ENCODE measurements at places on chromosomes 16 and 17. TPM values are rescaled to one million over a fixed set of nuclear protein-coding genes. Genes with fewer than 3 reads are reported as not detected.

Gene PPP1R27
- total RNA-seq = not detected

Gene NDE1
- 35.3 TPM for total RNA-seq

Gene C17orf78
- total RNA-seq = not detected

Gene KRT36
- not detected for total RNA-seq

Gene NPIPB4
- total RNA-seq = 129 TPM

Gene LGALS9
- 349 TPM for total RNA-seq

Gene NPIPB6
- not detected for total RNA-seq

Gene TP53TG3
- not detected for total RNA-seq

- DNase-seq = no peak
- H3K36me3 ChIP-seq = no peaks in the 10 kb centered on the region
- no peak overlapping the region for H3K4me3 ChIP-seq
Observed at GRCh38 chr16:88390735-88391134, 8.0 kb downstream of the ZNF469 start.

- no peak overlapping the region for H3K4me3 ChIP-seq
- no peaks in the 10 kb centered on the region for H3K4me1 ChIP-seq
- H3K27me3 ChIP-seq = peaks cover under 1% of the 10 kb centered on the region
- DNase-seq = no peak
Observed at GRCh38 chr17:34117811-34118210, 137.3 kb upstream of the CCL2 start.

DNA sequence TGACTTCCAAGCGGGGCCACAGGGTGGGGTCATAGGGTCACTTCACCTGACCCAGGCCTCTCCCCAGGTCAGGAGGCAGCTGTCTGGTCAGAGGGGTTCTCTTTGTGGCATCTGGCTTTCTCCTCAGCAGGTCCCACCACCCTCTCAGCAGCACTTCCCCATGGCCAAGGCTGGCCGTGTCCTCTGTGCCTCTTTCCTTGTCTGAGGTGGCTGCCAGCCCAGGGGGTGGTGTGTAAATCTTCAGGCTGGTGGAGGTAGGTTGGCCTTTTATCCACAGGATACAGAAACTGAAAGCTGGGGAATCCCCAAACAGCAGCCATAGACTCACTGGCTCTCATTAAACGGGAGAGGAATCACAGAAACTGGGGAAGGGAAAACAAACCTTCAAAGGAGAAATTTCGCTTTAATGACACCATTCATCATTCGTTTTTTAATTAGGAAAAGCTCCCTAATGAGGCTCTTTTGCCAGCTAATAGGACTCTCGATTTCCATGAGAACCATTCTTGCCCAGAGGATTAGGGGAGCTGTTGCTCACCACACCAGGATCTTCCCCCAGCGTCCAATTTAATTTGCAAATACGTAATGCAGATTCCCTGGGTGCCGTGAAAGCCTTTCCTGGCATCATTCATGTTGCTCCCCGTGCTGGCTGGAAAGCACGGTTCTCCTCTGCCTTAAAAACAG, 18.0 kb downstream of the C17orf75 start:
- no peak overlapping the region for H3K27ac ChIP-seq
- DNase-seq = no peak
- no peaks in the 10 kb centered on the region for H3K27me3 ChIP-seq
- H3K4me3 ChIP-seq = peak overlapping the region; percentile 38
- H3K4me1 ChIP-seq = peaks cover 7% of the 10 kb centered on the region

GRCh38 chr17:44207743-44208142, 8.1 kb upstream of the ATXN7L3 start:
- no peak overlapping the region for H3K27ac ChIP-seq
- peaks cover 28% of the 10 kb centered on the region for H3K4me1 ChIP-seq
- peaks cover 62% of the 10 kb centered on the region for H3K36me3 ChIP-seq
- no peak overlapping the region for H3K4me3 ChIP-seq

DNA sequence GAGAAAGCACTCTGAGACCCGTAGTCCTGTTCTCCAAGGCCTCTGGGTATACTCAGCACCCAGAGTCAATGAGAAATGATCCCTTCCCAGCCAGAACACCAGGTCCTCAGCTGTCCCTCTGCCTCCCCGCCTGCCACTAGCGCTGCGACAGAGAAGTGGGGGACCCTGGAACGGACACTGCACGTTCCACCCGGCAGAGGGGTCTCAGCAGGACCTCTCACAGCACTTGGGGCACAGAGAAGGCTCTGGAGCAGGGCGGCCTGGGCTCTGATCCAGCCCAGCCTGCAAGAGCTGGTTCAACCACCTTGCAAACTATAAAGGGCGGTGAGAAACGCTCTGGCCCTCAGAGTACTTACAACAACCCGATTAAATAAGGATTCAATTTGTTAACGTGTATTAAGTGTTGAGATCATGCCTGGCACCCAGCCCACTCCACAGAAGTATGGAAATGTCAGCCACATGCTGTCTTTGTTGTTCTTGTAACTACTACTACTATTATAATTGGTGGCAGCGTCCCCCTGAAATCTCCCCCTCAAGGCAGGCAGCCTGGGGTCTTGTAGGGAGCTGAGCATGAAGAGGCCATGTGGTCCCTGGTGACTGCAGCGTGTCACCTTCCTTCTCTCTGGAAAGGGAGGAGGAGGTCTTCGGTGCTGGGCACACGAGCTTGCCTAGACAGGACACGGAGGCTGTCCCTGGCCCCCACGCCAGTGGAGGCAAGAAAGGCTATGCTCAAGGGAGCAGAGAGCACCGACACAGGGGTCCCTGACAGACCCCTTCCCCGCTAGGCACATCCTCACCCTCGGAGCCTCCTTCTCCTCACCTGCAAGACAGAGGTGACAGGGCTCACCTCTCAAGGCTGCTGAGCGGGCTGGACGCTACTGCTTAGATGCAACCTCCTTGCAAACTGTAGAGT, 2.4 kb downstream of the OSGIN1 start:
- no peak overlapping the region for H3K4me3 ChIP-seq
- no peak for DNase-seq
- peaks cover 28% of the 10 kb centered on the region for H3K4me1 ChIP-seq
- peaks cover 21% of the 10 kb centered on the region for H3K36me3 ChIP-seq
- peak overlapping the region; percentile 92 for H3K27ac ChIP-seq

DNA sequence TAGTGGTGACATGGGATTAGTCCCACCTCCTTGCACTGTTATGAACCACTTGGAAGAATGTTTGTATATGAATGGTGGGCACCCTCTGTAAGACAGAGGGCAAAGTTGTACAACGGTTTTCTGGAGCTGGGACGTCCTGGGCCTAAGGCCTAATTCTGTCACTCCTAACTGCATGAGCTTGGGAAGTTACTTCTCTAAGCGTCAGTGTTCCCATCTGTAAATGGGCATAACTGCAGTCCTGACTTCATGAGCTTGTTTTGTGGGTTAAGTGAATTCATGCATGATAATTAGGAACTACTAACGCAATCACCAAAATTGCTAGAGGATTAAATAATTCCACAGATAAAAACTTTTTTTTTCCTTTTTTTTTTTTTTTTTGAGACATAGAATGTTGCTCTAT, 1.8 kb downstream of the TBC1D16 start:
- H3K36me3 ChIP-seq = no peaks in the 10 kb centered on the region
- no peak overlapping the region for H3K4me3 ChIP-seq
- H3K4me1 ChIP-seq = peaks cover 37% of the 10 kb centered on the region
- H3K27ac ChIP-seq = no peak overlapping the region
- no peak for DNase-seq
- no peaks in the 10 kb centered on the region for H3K27me3 ChIP-seq

GRCh38 chr16:22325598-22326368, 28.6 kb downstream of the POLR3E start:
- peaks cover 6% of the 10 kb centered on the region for H3K4me1 ChIP-seq
- no peak overlapping the region for H3K27ac ChIP-seq
- no peak for DNase-seq
- H3K27me3 ChIP-seq = no peaks in the 10 kb centered on the region
- H3K4me3 ChIP-seq = no peak overlapping the region

- H3K4me1 ChIP-seq = peaks cover 23% of the 10 kb centered on the region
- H3K27ac ChIP-seq = peak within 1 kb of the TSS; percentile 89
- no peaks in the 10 kb centered on the region for H3K27me3 ChIP-seq
- peak; percentile 92 for DNase-seq
Observed at GRCh38 chr17:17496189-17497064, at the start of gene RASD1. Gene RASD1 (minus strand): TSS chr17:17496395. CDS start chr17:17496181, 214 bp downstream.

GRCh38 chr17:38969281-38969680, 2.1 kb upstream of the FBXO47 start:
- no peaks in the 10 kb centered on the region for H3K27me3 ChIP-seq
- DNase-seq = no peak
- no peaks in the 10 kb centered on the region for H3K4me1 ChIP-seq
- H3K36me3 ChIP-seq = no peaks in the 10 kb centered on the region
- no peak overlapping the region for H3K27ac ChIP-seq
- no peak overlapping the region for H3K4me3 ChIP-seq

- peak overlapping the region; percentile 38 for H3K27ac ChIP-seq
- no peaks in the 10 kb centered on the region for H3K27me3 ChIP-seq
- H3K4me1 ChIP-seq = peaks cover 48% of the 10 kb centered on the region
- H3K4me3 ChIP-seq = no peak overlapping the region
Observed at GRCh38 chr16:4097826-4098240, 18.4 kb downstream of the ADCY9 start.

GRCh38 chr17:59572301-59572924, 7.0 kb downstream of the DHX40 start:
- no peaks in the 10 kb centered on the region for H3K27me3 ChIP-seq
- peaks cover 32% of the 10 kb centered on the region for H3K36me3 ChIP-seq
- H3K27ac ChIP-seq = no peak overlapping the region
- no peak for DNase-seq
- no peak overlapping the region for H3K4me3 ChIP-seq

GRCh38 chr16:79845033-79845733, 244.6 kb upstream of the MAF start:
- no peaks in the 10 kb centered on the region for H3K4me1 ChIP-seq
- no peaks in the 10 kb centered on the region for H3K27me3 ChIP-seq
- no peak overlapping the region for H3K27ac ChIP-seq
- H3K4me3 ChIP-seq = no peak overlapping the region
- no peak for DNase-seq

DNA sequence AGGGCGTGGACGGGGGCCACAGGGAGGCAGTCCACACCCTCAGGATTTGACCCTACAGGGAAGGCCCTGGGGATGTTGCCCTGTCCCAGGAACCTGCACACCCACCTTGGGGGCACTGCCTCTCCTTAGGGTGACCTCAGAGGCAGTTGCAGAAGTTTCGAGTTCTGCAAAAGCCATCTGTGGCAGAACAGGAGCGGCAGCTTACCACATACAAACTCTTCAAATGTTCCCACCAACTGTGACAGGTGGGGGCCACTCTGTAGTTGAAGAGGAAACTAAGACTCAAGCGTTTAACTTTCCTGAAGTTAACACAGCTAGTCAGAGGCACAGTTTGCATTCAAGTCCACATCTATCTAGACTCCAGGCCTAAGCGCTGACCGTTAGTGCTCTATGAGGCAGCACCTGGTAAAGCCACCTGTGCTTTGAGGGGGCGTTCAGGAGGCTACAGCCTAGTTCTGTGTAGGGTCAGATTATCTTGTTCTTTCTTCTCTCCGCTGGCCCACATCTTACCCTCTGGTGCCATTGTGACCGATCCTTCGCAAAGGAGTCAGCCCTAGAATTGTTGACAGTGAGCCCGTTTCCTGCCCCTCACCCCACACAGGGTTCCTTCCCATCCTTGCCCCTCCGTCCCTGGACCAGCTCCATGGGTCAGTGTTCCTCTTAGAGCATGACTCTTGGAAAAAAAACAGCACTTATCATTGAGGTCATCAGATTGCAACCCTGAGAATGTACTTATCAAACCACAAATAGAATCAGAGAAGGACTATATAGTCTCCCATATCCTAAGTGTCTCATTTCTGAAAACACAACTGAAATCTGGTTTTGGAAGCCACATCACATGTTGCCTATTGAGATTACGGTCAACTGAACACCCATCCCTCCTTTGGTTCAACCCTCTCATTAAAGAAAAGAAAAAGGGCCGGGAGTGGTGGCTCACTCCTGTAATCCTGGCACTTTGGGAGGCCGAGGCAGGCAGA, 45.4 kb downstream of the CDH1 start:
- no peak overlapping the region for H3K4me3 ChIP-seq
- H3K36me3 ChIP-seq = no peaks in the 10 kb centered on the region
- H3K27me3 ChIP-seq = no peaks in the 10 kb centered on the region
- H3K27ac ChIP-seq = peak overlapping the region; percentile 31

DNA sequence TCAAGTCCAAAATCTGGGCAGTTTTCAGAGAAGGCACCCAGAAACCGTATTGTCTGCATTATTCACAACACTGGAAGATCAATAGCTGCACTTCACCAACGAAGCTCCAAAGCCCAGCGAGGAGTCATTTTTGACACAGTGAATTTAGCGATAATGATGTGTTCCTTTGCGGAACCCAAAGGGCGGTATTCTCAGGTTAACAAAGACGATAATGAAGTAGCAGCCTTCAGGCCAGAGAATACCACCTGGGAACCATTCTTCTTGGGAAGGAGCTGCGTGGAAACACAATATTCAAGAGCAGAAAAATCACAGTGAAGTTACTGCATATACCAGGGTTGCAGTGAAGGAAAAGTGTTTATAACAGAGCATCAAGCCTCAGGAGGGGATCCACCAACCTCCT, 381.0 kb downstream of the TOX3 start:
- H3K36me3 ChIP-seq = no peaks in the 10 kb centered on the region
- no peaks in the 10 kb centered on the region for H3K27me3 ChIP-seq
- no peak for DNase-seq
- no peak overlapping the region for H3K27ac ChIP-seq
- no peaks in the 10 kb centered on the region for H3K4me1 ChIP-seq
- H3K4me3 ChIP-seq = no peak overlapping the region

DNA sequence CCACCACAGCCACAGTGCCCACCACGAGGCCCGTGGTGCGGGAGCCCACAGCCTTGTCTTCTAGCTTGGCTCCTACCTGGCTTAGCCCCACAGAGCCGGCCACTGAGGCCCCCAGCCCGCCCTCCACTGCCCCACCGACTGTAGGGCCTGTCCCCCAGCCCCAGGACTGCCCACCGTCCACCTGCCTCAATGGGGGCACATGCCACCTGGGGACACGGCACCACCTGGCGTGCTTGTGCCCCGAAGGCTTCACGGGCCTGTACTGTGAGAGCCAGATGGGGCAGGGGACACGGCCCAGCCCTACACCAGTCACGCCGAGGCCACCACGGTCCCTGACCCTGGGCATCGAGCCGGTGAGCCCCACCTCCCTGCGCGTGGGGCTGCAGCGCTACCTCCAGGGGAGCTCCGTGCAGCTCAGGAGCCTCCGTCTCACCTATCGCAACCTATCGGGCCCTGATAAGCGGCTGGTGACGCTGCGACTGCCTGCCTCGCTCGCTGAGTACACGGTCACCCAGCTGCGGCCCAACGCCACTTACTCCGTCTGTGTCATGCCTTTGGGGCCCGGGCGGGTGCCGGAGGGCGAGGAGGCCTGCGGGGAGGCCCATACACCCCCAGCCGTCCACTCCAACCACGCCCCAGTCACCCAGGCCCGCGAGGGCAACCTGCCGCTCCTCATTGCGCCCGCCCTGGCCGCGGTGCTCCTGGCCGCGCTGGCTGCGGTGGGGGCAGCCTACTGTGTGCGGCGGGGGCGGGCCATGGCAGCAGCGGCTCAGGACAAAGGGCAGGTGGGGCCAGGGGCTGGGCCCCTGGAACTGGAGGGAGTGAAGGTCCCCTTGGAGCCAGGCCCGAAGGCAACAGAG, 10.5 kb downstream of the VASN start:
- H3K27me3 ChIP-seq = no peaks in the 10 kb centered on the region
- peaks cover 75% of the 10 kb centered on the region for H3K36me3 ChIP-seq
- no peak overlapping the region for H3K4me3 ChIP-seq
- H3K27ac ChIP-seq = no peak overlapping the region
- peaks cover 45% of the 10 kb centered on the region for H3K4me1 ChIP-seq
- no peak for DNase-seq

All from lower lobe of right lung (tissue), 2 donors.